Stimulated activated CD4-positive, alpha-beta T cell treated with anti-CD3 and anti-CD28 coated beads, Interleukin-1b, Interleukin-23, amount 100 ng/mL, for 4 hours (primary cell): ENCODE measurements at places on chromosomes 16 and 17.

DNA sequence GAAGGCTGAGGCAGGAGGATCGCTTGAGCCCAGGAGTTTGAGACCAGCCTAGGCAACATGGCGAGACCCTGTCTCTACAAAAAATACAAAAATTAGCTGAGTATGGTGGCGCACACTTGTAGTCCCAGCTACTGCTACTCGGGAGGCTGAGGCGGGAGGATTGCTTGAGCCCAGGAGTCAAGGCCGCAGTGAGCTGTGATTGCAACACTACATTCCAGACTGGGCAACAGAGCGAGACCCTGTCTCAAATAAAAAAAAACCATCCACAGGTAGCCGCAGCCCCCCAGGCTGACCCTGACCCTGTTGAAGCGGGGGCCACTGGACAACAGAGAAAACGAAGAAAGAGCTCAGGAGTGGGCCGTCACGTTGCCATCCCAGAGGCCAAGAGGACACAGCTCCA is 4.0 kb downstream of the SLC43A2 start:
- DNase-seq: no peak

DNA sequence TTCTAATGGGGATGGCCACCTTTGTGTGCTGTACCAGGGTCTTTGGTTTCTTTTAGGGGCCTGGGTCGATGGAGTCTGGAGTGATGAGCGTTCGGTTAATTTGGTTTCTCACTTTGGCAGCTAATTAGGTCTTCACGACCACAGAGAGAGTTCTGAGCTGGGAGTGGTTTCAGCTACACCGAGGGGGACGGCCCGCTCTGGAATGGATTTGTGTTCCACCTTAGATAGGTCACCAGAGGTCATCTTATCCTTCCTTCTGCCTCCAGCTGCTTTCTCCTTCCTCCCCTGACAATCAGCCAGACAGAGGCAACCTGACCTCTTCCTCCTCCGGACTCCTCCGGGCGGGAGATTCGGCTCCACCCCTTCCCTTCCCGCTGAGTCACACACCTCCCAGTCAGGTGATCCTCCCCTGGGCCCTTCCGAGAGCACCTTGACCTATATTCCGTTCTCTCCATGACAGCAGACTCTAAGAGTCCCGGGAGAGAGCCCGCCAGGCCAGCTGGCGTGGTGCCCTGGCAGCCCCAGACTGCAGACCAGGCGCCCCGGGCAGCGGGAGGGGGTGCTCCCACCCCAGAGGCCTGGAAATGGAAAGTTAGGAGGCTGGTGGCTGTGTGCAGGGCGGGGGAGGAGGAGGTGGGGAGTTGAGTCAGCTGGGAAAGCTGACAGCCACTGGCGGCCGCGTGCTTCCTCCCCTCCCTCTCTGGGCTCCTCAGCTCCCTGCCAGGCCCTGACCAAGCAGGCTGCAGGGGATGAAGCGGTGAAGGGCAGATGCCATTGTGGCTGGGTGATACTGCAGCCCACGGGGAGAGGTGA is 44.7 kb downstream of the CHD9 start:
- peak; percentile 28 for DNase-seq

- no peak for DNase-seq
Measured at GRCh38 chr17:43627653-43628052, 34.1 kb downstream of the MEOX1 start.

DNA sequence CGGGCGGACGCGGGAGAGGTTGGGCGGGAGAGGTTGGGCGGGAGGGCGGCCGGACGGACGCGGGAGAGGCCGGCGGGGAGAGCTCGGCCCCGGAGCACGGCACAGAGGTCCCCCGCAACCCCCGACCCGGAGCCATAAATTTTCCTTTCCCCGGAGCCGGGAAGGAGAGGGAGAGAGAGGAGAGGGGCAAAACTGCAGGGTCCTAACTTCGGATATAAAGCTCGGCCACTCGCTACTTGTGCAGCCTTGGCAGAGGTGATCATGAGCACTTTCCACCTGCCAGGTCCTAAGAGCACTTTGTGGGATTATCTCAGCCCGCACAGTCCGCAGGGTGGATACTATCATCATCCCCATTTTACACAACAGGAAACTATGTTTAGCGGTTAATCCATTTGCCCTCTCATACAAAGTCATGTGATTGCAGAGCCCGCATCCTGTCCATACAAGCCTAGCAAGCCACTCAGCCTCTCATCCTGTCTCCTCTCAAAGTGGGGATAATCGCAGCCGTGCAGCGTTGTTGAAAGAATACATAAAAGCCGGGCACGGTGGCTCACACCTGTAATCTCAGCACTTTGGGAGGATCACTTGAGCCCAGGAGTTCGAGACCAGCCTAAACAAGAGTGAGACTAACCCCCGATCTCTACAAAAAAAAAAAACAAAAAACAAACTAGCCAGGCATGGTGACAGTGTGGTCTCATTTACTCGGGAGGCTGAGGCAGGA is 780 bp upstream of the DCAKD start:
- DNase-seq: peak; percentile 10

GRCh38 chr16:66926961-66927436 is 1.7 kb upstream of the RRAD start:
- DNase-seq: no peak

DNA sequence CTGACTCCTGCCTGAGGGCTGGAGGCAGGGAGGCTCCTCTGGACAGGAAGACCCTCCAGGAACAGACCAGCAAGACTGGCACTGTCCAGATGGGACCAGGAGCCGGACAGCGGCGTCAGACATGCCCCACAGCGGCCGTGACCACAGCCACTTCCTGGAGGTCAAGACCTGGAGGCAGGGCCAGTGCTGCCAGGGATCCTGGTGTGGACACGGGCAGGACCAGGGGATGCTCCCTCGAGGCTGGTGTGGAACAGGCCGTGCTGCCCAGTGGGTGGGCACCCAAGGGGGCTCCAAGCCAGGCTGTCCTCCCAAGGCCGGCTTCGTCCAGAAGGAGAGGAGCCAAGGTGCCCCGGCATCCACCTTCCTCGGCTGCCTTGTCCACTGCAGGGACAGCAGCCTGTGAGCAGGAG is 4.5 kb upstream of the CCDC57 start:
- DNase-seq: no peak

DNA sequence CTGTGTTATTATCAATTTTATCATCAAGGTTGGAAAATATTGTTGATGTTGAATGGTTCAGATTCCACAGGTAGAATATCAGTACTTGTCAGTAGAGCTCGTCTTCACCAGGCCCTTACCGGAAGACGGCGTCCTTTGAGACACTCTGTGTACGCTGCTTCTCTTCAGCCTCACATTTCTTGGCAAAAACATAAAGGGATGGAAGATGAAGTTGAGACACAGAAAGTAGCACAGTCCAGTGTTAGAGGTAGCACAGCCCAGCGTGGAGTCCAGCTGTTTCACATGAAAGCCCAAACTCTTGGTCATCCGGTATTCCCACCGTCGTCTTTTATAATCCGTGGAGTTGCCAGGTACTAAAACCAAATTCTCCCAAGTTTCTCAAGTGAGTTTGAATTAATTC is 30.4 kb downstream of the ATP2C2 start:
- DNase-seq: no peak

- DNase-seq: no peak
Measured at GRCh38 chr17:31677681-31678080, 181.4 kb downstream of the COPRS start.

DNA sequence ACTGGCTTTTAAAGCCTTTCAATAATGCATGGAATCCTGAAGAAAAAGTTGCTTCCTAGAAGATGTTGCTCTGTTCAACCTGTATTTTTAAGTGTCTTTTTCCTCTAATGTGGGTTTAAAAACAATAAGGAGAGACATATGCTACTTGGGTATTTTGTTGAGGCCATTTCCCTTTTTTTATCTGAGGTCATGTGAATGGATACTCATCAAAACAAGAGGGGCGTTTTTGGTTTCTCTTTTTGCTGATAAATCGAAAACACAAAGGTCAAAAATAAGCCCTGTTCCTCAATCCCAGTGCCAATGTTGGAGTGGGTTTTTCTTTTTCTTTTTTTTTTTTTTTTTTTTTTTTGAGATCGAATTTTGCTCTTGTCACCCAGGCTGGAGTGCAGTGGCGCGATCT is 468.0 kb upstream of the RBFOX1 start:
- no peak for DNase-seq

- DNase-seq: peak; percentile 54
Measured at GRCh38 chr17:47694581-47695428, 844 bp downstream of the TBKBP1 start.

DNA sequence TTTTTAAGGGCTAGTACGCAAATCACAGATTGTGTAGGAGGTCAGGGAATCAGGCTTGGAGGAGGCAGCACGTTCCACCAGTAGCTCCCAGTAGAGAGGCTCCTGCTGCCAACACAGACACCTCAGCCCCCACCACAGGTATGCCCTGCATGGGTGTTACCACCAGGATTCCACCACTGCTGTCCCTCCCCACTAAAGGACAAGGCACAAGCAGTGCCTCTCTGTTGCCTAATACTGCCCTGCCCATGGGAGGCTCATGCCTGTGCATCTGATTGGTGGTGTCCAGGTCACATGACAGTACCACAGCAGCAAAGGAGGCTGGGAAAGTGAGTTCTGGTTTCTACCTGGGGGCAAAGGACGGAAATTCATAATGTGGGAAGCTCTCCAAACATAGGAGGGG is 33.6 kb upstream of the CACNG4 start:
- DNase-seq: no peak

- peak; percentile 56 for DNase-seq
Measured at GRCh38 chr17:75827308-75828075, 16.7 kb downstream of the UNC13D start.

GRCh38 chr16:22948058-22948602 is 134.2 kb downstream of the HS3ST2 start:
- no peak for DNase-seq

GRCh38 chr16:12086822-12087221 is 110.3 kb downstream of the SNX29 start:
- no peak for DNase-seq

GRCh38 chr16:27195941-27196595 is 7.3 kb upstream of the KDM8 start:
- peak; percentile 28 for DNase-seq

GRCh38 chr17:27669850-27670249 is 38.9 kb downstream of the LGALS9 start:
- no peak for DNase-seq

- DNase-seq: no peak
Measured at GRCh38 chr17:27489045-27489715, 32.9 kb downstream of the KSR1 start.

GRCh38 chr17:10290041-10290440 is 82.8 kb downstream of the MYH13 start:
- DNase-seq: no peak

DNA sequence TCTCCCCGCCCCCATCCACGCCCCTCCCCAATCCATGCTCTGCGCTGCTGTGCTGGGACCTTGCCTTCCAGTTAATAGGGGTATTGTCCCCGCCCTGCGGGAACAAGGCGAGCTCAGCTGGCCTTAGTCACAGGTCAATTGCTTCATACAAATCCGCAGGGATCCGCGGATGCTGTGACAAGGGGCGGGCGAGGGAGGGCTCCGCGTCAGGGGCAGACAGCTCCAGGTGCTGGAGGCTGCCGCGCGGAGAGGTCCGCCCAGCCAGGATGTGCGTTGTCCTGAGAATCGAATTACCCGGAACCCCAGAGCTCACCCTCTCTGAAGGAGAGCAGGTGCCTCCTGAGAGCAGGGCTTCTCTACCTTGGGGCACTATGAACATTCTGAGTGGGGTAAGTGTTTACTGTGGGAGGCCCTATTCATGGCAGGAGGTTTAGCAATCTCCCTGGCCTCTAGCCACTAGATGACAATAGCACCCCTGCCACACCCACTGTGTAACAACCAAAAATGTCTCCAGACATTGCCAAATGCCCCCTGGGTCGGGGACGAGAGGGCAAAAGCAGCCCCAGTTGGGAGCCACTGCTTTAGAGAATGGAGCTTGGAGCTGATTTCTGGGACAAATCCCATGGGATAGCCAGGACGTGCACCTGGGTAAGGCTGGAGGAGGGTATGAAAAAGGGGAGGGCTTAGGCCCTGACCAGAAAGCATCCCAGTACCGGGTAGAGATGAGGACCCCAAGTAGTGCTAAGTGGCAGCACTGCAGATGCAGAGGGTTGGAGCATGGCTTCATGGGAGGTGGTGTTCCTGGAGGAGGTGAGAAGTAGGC is 138.2 kb downstream of the CYLD start:
- no peak for DNase-seq

GRCh38 chr16:88634141-88634993 is 4.0 kb upstream of the IL17C start:
- DNase-seq: peak; percentile 34

DNA sequence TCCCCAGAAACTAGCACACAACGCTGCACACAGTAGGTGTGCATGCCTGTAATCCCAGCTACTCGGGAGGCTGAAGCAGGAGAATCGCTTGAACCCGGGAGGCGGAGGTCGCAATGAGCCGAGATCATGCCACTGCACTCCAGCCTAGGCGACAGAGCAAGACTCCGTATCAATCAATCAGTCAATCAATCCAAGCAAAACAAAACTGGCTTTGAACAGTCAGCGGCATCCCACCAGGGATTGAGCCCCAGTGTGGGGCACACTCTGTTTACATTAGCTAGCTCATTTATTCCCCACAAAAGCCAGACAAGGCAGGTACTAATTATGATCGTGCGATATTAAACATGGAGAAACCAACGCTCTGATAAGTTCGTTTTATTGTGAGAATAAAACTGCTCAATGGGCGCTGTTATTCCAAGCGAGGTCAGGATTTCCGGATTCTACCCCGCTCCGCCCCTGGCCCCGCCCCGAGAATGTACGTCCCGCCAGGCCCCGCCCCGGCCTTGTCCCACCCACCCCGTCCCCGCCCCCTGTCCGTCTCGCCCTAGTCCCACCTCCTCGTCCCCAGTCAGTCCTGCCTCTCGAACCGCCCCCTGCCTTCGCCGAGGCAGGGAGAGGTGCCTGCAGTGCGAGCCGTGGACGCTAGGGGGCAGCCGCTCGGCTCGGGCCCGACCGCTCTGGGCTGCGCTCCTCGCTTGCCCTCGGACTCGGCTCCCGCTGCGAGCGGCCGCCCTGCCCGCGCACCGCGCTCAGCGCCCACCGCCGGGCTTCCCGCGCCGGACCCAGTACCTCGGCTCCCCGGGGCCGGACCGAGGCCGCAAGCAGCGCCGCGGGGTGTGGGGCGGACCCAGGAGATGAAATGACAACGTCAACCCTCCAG is at the start of gene VPS4A:
VPS4A (plus strand) TSS at position 698 of the 880 bp plus-strand sequence; CDS start at position 860, 162 bp downstream.
- peak; percentile 98 for DNase-seq

DNA sequence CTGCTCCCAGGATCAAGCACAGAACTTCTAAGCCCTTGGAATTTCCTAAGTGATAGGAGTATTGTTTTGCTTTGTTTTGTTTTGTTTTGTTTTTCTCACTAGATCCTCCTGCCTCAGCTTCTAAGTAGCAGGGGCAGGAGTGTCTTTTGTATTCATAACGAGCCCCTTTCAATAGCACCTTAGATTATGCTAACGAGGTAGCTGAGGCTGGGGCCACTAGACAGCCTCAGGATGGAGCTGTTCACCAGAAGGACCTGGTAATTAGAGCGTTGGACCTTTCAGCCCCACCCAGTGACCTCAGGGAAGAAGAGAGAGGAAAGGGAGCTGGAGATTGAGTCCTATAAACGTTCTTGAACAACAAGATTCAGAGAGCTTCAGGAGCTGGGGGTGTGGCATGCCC is 43.6 kb downstream of the IKZF3 start:
- DNase-seq: no peak

- DNase-seq: no peak
Measured at GRCh38 chr16:68468842-68469241, 20.5 kb upstream of the SMPD3 start.

- no peak for DNase-seq
Measured at GRCh38 chr16:87845213-87845612, 24.1 kb downstream of the SLC7A5 start.
